ENCODE measurements at places on chromosomes 16 and 17.

GRCh38 chr17:18016426-18016825, 22.5 kb downstream of the ATPAF2 start:
- DNase-seq, result no peak

DNA sequence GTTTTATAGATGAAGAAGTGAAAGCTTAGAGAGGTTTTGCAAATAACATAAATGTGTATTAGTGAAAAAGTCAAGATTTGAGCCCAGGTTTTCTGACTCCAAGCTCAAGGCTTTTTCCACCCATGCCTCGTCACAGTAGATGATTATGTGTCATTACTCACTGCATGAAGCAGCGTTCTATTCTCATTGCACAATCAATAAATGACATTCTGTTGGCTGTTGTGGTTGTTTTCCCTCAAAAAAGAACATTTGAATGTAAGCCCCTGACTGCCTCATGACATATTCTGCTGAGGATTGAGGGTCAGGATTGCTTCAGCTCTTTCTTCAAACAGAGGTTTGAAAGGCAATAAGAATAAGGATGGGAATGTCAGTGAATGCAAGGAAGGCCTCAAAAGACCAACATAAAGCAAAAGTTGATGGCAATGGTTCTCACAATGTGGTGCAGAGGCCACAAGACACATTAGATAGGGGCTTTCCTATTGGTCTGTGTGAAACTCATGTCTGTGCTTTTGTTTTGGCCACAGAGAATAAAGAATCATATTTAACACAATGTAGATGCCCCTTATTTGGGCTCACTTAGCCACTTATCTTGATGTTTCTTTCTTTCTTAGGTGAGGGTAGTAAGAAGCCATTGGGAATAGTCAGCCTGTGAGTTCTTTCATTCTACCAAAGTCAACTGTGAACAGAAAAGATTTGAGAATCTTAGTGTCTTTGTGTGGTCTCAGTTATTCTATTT, 5.4 kb upstream of the MMD start:
- DNase-seq, result no peak

DNA sequence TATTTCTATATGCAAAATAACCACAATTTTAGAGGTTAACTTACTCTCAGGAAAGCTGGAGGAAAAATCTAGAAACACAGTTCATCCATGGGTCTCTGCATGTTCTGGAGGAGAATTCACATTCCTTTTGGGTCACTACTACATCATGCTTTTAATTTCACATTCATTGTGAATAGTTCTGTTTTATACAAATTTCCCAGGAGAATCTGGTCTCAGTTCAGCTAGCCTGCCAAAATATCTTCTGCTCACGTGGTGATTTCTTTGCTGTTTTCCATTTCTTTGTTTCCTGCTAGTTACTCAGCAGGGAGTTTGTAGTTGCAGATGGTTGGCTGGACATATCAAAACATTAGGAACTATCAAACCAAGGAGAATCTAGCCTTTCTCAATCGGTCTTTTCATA, at the start of gene ABCA9:
Gene ABCA9, minus strand, starts transcription at position 106 of the 400 bp plus-strand sequence. CDS start 9,801 bp downstream, outside the sequence.
- DNase-seq, result no peak

DNA sequence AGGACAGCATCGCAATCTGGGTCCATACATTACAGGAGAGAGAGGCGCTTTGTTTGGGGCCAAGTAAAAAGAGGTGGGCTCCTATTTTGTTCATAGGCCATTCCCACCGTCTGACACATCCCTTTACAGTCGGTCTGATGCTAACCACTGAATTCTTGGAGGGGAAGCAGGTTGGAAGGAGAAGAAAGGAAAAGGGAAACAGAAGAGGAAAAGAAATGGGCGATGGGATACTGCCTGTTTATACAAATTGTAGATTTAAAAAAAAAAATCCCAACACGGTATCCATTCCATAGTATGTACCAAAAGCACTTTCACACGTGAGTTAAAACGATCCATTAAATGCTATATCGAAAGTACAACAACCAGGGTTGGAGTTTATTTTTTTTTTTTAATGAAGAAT, 4.0 kb upstream of the ZFHX3 start:
- no peak for DNase-seq

GRCh38 chr17:27939474-27940465, 46.6 kb upstream of the LYRM9 start:
- DNase-seq, result no peak

DNA sequence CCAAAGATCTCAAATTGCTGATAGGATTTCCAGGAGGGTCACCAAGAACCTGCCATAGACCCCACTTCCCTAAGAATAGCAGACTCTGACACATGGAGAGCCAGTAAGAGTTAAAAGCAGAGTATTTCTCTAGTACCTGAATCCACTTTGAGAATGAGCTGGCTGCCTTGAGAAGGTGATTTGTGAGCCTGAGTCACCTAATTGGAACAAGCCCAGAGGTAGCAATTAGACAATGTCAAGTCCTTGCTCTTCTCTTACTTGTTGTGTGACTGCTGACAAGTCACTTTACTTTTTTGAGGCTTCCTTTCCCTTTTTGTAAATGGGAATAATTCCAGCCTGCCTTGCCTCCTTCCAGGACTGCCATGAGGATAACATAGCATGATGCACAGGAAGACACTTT, 76.1 kb upstream of the ASIC2 start:
- DNase-seq, result no peak

DNA sequence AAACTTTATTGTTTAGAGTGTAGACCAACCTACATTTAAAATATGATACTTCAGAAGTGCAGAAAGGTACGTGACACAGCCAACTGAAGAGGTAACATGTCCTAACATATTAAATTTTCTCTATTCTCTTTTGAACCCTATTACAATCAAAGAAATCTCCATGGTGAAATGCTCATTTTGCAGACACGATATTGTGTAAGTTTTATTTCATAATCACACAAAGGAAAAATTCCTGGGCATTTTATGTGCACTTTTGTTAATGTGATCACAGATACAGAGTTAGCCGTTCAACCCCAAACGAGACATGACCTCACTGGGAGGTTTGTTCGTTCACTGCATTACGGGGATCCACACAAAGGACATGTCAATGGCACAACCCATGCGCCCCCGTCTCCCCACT, 21.8 kb downstream of the KCNJ16 start:
- no peak for DNase-seq

DNA sequence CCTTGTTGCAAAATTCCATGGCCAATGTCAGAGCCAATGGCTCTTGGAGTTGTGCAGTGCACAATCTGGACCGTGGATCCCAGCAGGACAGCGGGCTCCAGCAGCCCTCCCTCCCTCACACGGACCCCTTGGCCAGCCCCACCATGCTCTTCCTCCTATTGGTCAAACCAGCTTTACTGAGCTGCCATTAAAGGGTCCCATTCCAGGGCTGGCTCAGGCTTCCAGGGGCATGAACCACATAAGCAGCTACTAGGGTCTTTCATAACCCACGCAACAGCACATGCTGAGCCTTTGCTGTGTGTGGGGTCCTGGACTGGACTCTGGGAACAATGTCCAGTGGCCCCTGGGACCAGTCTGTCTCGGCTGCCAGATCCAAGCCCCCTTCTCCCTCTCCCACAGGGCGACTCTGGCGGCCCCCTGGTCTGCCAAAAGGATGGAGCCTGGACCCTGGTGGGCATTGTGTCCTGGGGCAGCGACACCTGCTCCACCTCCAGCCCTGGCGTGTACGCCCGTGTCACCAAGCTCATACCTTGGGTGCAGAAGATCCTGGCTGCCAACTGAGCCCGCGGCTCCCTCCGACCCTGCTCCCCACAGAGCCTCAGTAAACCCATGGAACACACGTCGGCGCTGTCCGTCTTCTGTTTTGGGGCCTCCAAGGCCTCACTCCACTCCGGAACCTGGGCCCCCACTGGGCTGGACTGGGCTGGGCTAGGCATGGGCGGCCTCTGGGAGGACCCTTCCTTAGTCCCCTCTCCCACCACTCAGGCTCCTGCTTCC, 5.7 kb downstream of the CTRB1 start:
- DNase-seq, result no peak

DNA sequence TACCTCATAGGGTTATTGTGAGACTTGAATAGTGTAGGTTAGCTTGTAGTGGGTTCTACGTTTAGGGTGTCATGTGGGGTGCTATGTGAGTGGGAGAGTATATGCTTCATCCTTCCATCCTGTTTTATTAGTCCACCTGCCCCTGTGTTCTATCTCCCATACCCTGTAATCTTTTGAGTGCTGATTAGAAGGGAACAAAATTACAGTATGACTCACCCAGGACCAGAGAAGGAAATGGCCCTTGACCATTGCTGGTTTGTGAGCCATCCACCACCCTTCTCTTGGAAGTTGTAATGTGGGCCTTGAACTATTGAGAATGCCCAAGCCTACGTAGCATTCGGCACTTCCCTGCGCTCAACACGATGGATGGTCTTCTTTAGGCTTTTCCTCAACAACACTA, 17.1 kb downstream of the SAP30BP start:
- DNase-seq, result no peak

Data from T-helper 9 cell (primary cell).